ENCODE measurements at places on chromosomes 4 and X.

DNA sequence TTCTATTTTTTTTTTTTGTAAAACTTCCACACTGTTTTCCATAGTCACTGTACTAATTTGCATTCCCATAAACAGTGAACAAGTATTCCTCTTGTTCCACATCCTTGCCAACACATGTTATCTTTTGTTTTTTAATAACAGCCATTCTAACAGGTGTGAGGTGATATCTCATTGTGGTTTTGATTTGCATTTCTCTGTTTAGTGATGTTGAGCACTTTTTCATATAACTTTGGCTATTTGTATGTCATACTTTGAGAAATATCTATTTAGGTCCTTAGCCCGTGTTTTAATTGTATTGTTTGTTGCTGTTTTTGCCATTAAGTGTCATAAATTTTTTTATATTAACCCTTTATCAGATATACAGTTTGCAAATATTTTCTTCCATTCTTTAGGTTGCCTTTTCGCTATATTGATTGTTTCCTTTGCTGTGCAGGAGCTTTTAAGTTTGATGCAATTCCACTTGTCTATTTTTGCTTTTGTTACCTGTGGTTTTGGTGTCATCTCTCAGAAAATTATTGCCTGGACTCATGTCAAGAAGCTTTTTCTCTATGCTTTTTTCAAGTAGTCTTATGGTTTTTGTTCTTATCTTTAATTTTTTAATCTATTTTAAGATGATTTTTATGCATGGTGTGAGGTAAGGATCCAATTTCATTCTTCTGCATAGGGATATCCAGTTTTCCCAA, 27.9 kb upstream of the NDNF start:
- DNase-seq: no peak

GRCh38 chr4:47719576-47719975, 118.3 kb downstream of the CORIN start:
- DNase-seq: no peak

DNA sequence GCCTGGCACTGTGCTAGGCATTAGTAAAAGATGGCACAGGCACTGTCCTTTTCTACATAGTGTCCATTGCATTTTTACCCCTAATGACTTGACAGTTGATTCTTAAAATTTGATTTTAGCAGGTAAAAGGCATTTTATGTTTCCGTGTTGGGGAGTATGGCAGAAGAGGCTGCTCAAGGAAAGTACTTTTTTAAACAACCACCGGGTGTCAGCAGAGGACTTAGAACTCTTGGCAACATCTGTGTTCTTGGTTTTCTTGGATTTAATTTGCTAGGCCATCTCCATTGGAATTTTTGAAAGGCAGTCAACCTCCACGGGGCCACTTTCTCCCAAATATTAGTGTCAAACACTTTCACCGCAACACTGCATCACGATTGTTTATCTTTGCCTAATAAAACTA, 102.9 kb downstream of the TSPAN7 start:
- no peak for DNase-seq

- no peak for DNase-seq
Observed at GRCh38 chr4:60817609-60818008, 382.5 kb upstream of the ADGRL3 start.

DNA sequence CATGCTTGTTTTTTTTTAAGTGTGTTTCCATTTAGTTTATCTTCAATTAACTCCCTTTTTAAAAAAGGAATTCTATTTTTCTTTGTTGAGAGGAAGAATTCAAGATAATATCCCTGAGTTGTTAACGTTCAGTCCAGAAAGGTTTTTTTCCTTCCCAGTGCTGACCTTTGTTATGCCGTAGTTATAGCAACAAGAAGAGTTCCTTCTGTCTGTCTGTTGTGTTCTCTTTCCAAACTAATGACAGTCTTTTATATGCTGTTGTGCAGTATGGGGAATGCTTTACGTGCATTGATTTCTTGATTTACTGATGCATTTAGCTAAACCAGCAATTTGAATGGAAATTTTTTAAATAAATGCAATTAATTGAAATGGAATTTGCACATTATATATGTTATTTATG, 6.6 kb upstream of the CXXC4 start:
- no peak for DNase-seq

DNA sequence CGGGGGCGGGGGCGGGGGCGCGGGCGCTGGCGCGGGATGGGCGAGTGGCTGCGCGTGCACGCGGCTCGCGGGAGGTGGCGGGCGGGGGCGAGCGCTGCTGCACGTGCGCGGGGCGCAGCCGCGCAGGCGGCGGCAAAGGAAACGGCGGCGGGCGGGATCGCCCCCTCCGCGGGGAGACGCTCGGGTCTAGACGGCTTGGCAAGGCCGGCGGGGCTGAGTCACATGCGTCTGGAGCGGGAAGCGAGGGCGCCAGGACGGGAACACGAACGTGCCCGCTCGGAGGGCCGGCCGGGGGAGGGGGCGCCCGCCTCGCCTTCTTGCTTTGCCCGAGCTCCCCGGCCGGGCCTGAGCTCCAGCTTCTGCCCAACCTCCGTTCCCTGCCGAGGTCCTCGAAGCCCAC, 4.3 kb upstream of the HAUS7 start:
- peak; percentile 47 for DNase-seq

DNA sequence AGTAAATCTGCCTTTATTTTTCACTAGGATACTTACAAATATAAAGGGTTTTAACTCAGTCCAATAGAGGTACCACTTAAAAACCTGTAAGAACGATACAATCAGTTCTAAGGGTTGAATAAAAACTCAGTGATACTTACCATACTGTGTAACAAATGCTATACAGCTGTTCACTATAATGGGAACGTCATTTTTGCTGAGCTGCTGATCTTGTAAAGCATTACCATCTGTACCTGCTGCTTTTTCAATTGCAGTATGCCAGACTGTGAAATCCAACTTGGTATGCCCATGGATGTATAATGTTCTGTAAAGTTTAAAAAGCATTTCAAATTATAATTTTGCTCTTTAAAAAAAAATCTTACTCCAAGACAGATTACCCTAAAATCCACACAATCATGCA, 111.2 kb downstream of the ARAP2 start:
- no peak for DNase-seq

DNA sequence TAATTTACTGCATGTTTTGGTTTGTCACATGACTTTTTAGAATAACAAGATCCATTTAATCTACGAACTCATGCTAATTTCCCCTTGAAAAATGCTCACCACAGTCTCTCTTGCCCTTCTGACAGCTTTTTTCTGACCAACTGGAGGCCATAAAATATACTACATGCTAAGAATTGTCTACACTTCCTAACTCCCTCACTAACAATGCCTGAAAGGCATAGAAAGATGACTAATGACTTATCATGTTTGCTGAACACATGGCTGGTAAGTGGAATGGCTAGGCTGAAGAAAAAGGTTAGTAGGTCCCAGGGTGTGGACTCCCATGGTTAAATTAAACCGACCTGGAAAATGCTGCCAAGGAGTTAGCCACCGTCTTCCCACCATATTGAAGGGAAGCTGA, 309.9 kb downstream of the SPOCK3 start:
- DNase-seq: no peak

DNA sequence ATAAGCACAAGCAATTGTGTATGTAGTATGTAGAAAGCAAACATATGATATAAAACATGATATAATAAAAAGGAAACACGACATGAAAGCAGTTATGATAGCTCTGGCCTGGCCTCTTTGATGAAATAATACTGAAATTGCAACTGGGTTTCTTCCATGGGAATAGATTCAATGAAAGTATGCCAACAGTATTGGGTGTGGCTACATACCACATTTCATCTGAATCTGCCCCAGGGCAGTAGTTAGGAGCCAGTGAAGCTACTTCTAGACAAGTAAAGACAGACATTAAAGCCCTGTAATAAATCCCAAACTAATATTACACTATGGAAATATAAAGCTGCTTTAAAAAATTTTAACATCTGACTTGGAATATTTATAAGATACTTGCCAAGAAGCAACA, 207.3 kb downstream of the FBXW7 start:
- DNase-seq: no peak

GRCh38 chr4:105327222-105327621, 146.6 kb downstream of the PPA2 start:
- DNase-seq: no peak

- DNase-seq: peak; percentile 70
Observed at GRCh38 chr4:54942721-54943120, 182.7 kb downstream of the KDR start.

DNA sequence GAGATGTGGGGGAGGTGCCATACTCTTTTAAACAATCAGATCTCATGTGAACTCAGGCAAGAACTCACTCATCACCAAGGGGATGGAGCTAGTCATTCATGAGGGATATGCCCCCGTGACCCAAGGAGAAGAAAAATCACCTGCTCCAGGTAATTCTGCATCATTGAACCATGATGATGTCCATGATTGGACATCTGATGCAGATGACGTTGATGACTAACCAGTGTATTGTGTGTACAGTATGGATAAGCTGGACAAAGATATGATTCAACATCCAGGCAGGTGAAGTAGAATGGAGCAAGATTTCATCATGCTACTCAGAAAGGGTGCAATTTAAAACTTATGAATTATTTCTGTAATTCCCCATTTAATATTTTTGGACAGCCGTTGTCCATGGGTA, 286.4 kb upstream of the SMIM31 start:
- DNase-seq: no peak

DNA sequence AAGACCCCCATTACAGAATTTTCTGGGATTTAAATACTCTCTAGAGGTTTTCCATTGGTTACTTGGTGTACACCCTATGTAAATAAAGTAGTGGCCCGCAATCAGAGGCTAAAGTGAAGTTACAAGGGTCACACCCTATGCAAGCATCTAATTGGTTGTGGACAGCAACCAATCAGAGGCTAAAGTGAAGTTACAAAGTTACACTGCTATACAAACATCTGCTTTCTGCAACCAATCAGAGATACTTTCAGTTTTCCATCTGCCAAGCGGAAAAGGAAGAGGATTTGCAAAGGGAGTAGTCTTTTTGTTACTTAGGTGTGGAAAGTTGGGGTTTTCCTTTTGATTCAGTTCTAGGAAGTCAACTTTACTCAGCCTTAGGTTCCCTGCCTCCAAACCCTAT, 2.0 kb upstream of the ATRX start:
- no peak for DNase-seq

- DNase-seq: no peak
Observed at GRCh38 chr4:108417923-108418322, 202.5 kb upstream of the RPL34 start.

DNA sequence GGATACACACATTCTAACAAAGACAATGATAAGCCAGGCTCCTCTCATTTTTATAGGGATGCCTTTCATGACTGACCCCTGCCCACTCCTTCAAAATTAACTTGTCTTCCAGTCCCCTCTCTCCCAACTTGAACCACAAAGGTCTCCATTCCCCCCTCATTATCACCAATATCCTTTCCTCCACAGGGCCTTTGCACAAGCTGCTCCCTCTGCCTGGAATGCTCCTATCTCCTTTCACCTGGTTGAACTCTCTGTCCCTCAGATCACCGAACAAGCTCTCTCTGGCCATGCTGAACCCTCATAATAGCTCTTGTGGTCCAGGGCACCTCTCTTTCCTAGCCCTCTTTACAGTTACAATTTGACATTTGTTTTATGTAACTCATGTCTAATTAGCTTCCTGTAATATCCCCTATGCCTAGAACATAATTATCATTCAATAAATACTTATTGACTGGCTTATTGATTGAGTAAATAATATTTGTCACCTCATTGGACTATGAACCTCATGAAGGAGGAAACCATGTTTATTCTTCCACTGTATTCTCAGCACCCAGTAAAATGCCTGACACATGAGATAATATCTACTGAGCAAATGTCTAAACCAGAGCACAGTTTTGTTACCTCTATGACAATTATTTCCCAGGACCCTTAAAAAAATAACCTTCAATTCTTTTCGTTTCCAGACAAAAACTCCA, 266.3 kb upstream of the RASGEF1B start:
- no peak for DNase-seq

GRCh38 chr4:156972379-156973015, 898 bp upstream of the PDGFC start:
- no peak for DNase-seq

GRCh38 chr4:77001907-77002306, 52.4 kb downstream of the SEPTIN11 start:
- DNase-seq: no peak

- DNase-seq: no peak
Observed at GRCh38 chr4:85826060-85826678, 351.2 kb downstream of the ARHGAP24 start.

- no peak for DNase-seq
Observed at GRCh38 chr4:15414551-15415091, 13.2 kb upstream of the C1QTNF7 start.

GRCh38 chr4:41119867-41120295, 94.5 kb downstream of the APBB2 start:
- DNase-seq: no peak

GRCh38 chr4:71270901-71271300, 67.9 kb upstream of the SLC4A4 start:
- peak; percentile 21 for DNase-seq

DNA sequence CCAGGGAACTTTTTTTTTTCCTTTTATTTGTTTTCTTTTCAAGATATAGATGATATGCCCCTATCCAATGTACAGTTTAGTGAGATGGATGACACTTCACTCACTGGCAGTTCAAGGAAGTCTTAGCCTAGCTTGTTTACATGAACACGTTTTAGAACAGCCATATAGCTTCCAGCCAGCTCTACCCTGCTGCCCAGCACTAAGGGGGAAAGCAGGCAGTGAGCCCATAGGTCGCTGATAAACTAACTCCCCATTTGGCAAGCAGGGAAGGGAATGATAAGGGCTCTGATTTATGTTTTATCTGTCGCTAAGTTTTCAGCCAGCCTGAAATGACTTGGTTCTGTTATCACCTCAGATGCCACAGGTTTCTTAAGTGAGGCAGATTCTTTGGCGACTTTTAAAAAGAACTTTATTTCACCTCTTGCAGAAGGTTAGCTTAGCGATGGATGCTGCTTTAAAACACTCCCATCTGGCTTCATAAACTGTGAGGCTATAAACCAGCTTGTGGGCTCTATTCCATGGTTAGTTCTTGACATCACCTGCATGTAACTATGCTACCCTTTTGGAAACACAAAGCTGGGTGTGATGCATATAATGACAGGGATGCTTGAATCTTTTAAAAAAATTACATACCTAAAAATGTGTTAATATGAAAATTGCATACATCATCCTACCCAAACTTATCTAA, 348.4 kb downstream of the FBXO8 start:
- no peak for DNase-seq

DNA sequence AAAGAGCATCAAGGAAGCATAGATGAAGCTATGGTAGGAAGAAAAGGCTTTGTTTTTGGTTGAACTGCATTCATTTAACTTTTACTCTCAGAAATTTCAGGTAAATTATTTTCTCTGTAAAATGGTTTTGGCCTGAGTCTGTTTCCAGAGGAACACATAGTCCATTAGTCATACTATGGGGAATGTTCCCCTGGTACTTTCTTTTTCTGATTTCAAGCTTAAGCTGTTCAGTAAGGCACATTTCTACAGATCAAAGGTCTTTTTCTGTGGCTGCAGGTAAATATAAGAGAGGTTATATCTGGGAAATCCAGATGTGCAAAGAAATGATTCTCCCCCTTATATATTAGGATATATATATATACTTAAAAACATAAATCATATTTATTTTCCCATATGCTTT, 1744.4 kb upstream of the ADGRL3 start:
- no peak for DNase-seq
